ENCODE measurements at places on chromosomes 5 and 9.

GRCh38 chr5:61790678-61791077 is 458.6 kb downstream of the ZSWIM6 start:
- peak; percentile 5 for DNase-seq

DNA sequence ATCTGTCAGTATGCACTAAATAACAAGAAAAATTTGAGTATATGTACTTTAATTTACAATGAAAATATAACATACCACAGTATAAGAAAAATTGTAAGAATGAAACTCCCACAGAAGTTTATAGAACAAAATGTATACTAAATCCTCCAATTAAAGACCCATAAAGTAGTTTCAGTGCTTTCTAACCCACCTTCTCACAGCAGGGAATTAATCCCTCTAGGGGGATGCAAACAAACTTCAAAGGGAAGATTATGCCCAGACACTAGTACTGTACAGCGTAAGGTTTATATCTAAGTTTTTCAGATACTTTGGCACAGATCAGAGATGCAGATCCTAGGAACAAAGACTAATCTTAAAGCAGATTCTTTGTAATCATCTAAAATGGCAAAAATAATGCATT is 57.2 kb downstream of the DENND1A start:
- no peak for DNase-seq

DNA sequence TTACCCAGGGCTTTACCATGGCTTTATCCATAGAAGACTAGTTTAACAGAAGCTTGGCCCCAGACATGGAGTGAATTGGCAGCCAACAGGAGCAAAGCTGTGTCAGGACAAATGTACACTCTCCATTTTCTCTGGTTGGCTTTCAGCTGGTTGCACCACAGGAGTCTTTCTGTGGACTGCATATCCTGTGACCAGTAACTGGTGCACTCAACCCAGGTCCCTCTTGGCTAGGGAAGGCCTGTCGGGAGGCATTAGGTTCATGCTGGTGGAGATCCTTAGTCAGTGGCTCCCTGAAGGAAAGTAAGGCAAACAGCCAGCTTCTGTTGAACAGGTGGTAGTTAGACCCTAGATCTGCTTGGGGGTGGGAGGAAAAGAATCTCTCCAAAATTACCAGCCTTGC is 146.9 kb upstream of the TLX3 start:
- no peak for DNase-seq

- no peak for DNase-seq
These were observed 65.9 kb upstream of the FCN2 start for GRCh38 chr9:134814598-134815215.

DNA sequence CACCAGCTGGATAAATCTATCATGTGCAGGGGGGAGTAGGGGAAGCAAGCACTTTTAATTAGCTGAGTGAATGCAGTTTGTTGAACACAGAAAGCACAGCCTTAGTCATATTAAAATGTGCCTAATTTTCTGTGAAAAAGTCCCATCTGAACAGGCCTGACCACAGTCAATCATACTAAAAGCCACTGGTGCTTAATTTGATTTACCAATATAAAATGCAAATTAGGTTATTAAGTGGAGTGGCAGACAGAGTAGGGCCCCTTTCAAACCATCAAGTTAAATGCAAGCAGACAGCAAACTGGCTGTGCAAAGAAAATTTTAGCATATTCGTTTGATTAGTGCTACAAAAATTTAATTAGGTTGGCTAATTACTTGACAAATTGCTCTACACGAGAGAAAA is 176.1 kb downstream of the ISL1 start:
- DNase-seq: no peak

DNA sequence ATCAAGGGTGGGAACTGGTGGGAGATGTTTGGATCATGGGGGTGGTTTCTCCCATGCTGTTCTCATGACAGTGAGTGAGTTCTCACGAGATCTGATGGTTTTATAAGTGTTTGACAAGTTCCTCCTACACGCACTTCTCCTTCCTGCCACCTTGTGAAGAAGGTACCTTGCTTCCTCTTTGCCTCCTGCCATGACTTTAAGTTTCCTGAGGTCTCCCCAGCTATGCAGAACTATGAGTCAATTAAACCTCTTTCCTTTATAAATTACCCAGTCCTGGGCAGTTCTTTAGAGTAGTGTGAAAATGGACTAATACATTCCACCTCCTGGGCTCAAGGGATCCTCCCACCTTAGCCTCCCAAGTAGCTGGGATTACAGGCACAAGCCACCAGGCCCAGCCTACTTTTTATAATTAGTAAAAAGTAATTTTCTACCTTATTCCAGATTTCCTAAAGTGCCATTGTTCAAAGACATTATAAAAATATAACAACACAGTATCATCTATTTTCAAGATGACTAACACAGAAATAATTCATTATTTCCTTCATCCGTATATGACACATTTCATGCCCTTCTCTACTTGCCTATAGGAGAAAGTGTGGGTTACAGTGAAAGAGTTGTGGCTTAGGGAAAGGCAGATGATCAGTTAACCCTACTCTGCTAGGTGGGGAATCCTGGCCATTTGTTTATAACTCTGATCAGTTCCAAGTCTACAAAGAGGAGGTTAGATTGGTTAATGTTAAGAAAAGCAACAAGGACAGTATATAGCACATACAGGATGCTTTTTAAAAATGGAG is 99.9 kb downstream of the TTC39B start:
- no peak for DNase-seq

GRCh38 chr9:123756484-123757106 is 173.3 kb downstream of the DENND1A start:
- DNase-seq: no peak

DNA sequence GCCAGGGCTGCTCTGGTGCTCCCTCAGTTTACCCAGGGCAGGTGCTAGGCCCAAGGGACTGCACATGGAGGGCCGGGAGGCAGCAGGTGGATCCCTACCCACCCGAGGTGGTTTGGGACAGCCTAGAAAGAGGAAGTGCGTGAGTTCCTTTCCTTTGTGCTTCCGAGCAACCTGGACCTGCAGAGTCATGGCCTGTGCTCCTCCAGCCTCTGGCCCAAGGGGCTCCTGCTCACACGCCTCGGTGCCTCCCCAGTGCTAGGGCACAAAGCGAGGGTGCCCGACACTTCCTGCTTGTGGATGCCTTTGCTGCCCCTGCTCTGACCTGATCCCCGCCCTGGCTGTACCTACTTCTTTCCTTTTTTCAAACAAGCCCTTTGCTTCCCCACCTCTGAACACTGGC is 79.3 kb downstream of the RXRA start:
- DNase-seq: no peak

- DNase-seq: no peak
These were observed 532.2 kb upstream of the SGCD start for GRCh38 chr5:155794795-155795194.

DNA sequence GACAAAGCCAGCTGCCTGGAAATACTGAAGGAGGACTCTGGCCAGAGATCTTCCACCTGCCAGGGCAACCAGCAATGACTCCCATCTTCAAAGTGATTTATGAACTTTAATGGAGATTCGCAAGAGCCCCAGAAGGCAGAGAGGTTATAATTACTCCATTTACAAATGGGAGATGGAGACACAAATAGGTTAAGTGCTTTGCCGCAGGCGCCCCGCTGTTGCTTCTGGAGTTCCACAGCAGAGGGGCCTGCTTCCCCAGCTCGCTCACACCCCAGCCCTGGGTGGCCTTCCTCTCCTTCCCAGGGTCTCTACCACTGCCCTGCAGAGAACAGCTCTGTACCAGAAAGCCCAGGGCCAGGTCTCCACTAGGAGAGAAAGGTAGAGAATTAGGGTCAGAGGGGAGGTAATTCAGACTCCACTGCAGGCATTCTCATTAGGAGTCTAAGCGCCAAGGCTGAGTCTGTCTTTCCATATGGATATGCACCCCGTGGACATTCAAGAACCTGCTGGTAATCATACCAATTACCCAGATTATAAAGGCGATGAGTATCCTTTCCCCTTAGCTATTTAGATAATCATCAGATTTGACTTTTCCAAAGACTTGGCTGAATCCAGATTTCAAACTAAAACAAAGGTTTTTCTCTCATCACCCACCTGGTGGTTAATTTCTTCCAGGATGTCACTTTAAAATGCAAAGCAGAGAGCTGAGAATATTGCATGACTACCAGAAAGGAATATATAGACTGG is 157.6 kb upstream of the TUT7 start:
- DNase-seq: no peak

- no peak for DNase-seq
These were observed 24.6 kb upstream of the SLC22A5 start for GRCh38 chr5:132344775-132345514.

- no peak for DNase-seq
These were observed 188.0 kb upstream of the ADCY2 start for GRCh38 chr5:7207979-7208378.

DNA sequence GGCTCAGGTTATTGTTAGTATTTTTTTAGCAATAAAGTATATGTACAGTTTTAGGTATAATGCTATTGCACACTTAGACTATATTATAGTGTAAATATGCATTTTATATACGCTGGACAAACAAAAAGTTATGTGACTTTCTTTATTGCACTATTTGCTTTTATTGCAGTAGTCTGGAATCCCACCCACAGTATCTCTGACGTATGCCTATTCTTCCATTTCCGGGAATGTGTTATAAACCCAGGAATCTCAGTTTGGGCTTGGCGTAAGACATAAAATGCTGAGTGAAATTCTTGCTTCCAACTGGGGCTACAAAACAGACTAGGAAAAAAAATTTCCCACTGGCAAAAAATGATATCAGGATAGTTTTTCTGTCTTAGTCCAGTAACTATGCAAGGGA is 119.1 kb downstream of the HTR1A start:
- no peak for DNase-seq

DNA sequence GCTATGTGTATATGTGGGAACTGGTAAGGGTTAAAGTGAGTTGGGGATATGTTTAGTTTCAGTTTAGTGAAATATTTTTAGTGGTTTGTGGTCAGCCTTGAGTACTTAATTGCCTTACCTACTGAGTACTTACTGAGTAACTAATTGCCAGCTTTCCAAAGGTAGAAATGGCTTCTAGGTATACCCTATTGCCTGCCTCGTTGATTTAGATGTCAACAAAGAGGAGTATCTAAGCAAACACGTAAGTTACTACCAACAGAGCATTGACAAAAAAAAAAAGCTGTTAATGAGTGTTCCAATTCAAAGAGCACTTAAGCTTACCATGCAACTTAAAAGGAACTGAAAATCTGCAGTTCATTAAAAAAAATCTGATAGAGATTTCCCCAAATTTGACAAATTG is 8.8 kb downstream of the ATP10B start:
- DNase-seq: no peak

DNA sequence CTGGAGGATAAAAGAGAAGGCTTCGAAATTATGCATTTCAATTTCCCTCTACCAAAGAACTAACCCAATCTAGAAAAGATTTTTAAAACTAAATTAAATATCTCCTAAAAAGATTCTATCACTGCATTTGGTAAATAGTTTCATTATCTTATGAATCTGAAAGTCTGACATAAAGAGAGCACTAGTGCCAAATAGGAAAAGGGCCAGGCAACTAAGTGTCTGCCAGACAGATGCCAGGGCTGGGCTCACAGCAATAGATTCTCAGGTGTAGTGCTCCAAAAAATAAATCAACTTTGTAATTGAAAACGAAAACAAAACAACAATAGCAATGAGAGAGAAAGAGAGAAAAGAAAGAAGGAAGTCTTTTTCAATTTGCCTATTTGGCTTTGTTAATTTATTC is 157.7 kb upstream of the GNA14 start:
- no peak for DNase-seq

- DNase-seq: no peak
These were observed 20.8 kb upstream of the CXCL14 start for GRCh38 chr5:135599421-135600151.

GRCh38 chr5:50745221-50745910 is 78.9 kb downstream of the PARP8 start:
- DNase-seq: no peak

DNA sequence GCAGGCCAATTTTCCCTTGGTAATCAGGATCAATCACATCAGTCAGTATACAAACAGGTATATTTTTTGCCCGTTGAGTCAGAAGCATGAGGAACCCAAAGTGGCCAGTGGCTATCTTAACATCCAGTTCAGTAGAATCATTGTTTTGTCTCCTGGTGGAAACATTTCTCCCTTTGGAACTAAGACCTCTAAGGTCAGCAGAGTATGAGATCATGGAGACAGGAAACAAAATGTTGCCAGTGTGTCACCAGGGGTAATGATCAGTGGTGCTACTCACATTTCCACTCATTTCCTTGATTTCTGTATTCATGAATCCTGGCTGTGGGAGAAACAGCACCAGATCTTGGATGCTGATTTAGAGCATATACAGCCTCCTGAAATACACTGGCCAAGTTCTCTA is 553.0 kb downstream of the CSNK1G3 start:
- DNase-seq: no peak

- no peak for DNase-seq
These were observed 199.7 kb upstream of the TLE4 start for GRCh38 chr9:79371948-79372555.

DNA sequence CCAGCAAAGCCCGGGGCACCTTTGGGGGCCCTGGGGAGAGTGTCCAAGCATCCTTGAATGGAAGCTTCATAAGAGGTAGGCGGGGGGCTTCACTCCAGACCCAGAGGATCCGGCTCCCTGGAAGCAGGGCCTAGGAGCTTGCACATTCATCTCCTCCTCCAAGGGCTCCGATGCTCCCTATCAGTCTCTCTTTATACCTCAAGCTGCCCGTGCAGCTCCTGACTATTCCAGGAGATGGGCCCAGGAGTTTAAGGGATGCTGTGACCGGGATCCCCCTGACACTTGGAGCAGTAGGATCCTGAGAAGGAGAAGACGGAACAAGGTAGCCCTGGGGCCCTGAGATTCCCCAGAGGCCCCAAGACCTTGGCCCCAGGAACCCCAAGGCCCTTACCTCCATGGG is 25.9 kb downstream of the CSF1R start:
- no peak for DNase-seq

DNA sequence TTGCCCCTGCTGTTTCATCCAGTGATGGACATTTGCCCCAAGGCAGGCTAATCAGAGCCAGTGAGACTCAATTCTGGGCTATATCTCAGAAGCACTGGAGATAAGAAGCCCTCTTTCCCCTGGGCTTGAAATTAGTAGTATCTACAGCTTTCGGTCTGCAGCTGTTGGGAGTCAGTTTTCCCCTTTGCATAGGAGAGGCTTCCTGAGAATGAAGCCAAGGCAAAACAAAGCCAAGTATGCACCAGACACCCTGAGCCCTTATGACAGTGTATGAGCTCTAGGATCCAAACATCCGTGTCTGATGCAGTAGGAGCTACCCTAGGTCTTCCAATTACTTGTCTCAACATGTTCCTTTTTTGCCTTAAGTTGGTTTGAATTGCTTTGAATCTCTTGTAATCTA is 79.2 kb upstream of the PANK3 start:
- no peak for DNase-seq

DNA sequence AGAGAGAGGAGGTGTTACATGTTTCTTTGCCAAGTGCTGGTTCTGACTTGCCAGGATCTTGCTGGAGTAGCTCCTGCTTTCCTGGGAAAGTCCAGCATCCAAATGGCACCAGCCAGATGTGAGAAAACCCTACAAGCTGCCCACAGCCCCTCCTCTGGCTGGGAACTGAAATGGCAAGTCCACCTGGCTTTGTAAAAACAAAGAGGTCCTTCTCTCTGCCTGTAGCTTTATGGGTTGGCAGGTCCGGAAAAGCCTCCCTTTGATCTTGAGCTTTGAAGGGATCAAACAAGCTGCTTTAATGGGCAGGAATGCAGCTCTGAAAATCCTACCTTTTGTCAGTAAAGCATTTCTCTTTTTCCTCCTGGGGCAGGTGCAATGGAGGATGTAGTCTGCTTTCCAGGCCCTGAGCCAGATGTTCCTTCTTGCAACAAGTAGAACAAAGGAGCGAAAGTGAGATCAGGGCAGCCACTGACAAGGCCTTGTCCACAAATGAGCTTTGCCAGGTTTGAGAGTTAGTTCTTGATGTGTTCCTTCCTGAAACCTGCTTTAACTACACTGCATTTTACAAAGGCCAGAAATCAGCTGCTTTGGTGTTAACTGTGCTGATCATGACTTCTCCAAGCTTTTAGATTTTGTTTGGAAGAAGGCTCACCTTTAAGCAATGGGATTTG is 456.7 kb downstream of the ZNF608 start:
- DNase-seq: no peak

Data from stimulated activated CD4-positive, alpha-beta T cell treated with anti-CD3 and anti-CD28 coated beads, Interleukin-1b, Interleukin-23, amount 100 ng/mL, for 48 hours (primary cell).